ENCODE measurements at places on chromosomes 6 and 20.

DNA sequence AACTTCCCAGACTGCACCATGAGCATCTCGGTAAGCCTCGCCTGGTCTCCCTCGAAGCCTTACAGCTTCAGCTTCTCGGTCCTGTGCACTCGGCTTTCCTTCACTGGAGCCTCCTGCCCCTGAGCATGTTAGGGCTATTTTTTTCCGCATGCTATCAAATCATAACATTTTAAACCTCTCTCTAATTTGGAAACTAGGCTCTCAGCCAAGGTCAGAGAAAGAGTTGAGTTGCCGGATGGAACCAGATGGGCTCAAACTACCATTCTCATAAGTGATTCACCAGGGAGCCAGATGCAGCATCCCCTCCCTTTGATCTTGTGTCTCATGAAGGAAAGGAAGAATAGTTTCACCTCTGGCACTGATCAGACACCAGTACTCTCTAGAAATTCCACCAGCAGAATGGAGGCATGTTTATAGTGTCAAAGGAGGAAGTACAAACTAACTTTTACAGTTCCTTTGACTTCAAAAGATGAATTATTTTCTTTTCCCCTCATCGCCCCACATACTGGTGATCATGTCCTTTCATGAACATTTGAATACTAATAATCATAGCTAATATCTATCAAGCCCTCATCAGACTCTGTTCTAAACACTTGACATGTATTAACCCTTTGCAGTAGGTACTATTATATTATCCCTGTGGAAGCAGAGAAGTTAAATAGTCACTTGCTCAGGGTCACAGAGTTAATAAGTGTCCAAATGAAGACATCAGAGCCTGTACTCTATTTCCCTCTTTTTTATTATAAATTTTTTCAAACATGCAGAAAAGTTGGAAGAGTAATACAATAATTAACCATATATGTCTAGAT is 46.7 kb downstream of the MAP1LC3A start:
- DNase-seq, result no peak

GRCh38 chr6:155352811-155353210 is 38.5 kb upstream of the TFB1M start:
- DNase-seq, result no peak

DNA sequence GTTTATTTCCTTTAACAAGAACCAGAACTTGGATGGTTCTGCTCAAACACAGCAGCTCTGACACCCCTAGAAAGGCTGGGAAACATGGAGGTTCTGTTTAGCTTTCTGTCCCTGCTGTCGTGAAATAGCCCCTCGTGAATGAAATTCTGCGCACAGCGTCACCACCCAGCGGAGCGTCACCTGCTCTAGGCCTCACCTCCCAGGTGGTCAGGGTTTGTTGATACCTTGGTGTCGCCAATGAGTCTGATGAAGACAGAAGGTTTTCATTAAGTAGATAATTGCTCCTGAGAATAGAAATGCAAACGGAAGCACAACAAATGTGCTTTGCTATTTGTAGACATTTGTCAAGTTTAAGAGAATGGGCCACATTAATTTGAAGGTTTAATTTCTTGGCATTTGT is 135.1 kb downstream of the EDN3 start:
- DNase-seq, result no peak

GRCh38 chr6:46287681-46288080 is 116.9 kb upstream of the ENPP5 start:
- no peak for DNase-seq

DNA sequence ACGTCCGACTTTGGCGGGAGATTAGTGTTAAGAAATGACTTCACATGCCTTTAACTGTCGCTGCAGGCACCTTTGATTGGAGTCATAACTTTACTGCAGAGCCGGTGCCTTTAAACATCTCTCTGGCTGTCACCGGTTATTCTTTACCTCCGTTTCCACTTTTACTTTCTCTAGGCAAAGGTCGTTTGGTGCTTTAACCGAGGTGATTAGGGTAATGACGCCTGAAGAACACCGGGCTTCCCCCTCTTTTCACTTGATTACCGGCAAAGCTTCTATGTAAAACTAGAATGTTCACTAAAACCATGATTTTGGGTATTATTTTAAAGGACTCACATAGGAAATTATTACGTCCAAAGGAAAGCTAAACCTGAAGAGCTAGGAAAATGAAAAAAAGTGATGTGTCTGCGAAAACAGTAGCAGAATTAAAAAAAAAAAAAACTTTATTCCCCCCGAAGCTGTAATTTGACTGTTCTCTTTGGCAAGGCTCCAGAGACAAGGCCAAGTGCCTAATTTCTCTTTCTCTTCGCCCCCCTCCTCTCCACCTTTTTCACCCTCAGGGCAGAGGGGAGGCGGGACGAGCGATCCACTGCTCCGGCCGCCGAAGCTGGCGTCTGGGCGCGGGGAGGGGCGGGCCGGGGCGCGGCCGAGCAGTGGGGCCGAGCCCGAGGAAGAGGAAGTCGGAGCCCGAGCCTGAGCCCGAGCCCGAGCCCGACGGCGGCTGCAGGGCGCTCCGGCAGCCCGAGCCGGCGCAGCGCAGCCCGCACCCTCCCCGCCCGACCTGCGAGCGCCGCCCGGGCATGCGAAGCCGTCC is at the start of gene PLEKHG1:
PLEKHG1 (plus strand) TSS at position 687 of the 811 bp plus-strand sequence. CDS start 133,797 bp downstream, outside the sequence.
- DNase-seq, result peak; percentile 38

Measured in T-helper 9 cell (primary cell).